Lung (tissue), 17 donors: ENCODE measurements at places on chromosomes 12 and 14. TPM values are rescaled to one million over a fixed set of nuclear protein-coding genes. Genes with fewer than 3 reads are reported as not detected.

Gene MYH7
- not detected for total RNA-seq

DNA sequence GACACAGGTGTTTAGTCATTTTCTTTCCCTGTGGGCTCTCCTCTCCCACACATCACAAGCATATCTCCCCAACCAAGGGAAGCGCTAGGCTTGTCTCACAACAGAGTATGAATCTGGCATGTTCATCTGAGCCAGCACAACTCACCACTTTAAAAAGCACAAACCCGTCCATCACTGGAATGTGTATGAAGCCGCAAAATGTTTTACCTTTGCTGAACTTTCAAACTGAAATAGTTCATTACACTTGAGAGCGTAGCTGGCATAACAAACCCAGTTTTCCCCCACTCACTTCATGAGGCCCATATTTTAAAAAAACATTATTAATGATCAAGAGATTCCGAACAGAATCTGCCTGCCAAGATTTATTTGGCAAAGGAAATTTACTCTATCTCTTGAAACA lies 15.8 kb downstream of the NID2 start:
- no peak overlapping the region for H3K4me3 ChIP-seq
- H3K27ac ChIP-seq = peak overlapping the region; percentile 80
- DNase-seq = no peak
- peaks cover 49% of the 10 kb centered on the region for H3K4me1 ChIP-seq

- DNase-seq = no peak
- no peaks in the 10 kb centered on the region for H3K36me3 ChIP-seq
- no peak overlapping the region for H3K27ac ChIP-seq
- H3K4me1 ChIP-seq = no peaks in the 10 kb centered on the region
Measured at GRCh38 chr12:3630111-3630510, 122.8 kb downstream of the CRACR2A start.

DNA sequence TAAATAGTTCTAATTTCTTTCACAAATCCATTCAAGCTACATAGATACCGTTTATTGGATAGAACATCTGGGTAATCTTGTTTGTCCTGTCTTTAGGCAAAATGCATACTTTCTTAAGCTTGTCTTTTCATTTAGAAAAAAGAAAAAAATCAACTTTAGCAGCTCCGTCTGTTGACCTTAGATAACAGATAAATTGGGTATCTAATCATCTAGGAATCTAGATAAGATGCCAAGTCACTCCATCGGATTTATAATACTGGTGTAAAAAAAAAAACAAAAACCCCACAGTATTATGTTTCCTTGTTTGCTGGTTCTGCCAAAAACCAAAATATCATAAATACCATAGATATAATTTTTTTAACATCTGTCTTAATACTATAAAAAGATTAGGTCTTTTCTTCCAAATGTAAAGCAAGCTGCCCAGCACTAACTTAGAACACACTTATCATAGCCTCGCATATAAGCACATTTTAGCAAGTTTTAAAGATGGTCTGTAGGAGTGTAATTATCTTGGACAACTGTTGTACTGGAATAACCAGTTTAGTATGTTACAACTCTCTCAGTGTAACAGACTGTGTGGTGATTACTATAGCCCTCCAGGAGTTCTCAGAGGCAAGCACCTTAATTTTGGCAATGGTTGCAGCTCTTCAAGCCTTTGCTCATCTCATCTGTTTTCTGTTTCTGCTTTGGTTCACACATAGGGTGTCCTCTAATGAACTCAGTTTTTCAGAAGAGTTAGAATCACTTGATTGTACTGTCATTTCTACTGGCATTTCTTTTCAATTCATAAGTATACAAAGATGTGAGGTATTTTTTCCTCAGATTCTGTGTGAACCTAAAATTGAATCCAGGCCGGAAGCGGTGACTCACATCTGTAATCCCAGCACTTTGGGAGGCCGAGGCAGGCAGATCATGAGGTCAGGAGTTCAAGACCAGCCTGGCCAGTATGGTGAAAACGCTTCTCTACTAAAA lies 83.1 kb downstream of the ANO6 start:
- no peaks in the 10 kb centered on the region for H3K36me3 ChIP-seq
- H3K4me3 ChIP-seq = no peak overlapping the region
- peaks cover 33% of the 10 kb centered on the region for H3K4me1 ChIP-seq
- H3K27ac ChIP-seq = no peak overlapping the region
- DNase-seq = peak; percentile 61

- no peak for DNase-seq
- peak overlapping the region; percentile 60 for H3K4me3 ChIP-seq
- peaks cover 7% of the 10 kb centered on the region for H3K36me3 ChIP-seq
Measured at GRCh38 chr14:59463787-59464485, 1.2 kb downstream of the GPR135 start.

GRCh38 chr12:38728894-38729293 lies 176.5 kb downstream of the CPNE8 start:
- H3K4me3 ChIP-seq = no peak overlapping the region
- no peak for DNase-seq
- no peaks in the 10 kb centered on the region for H3K4me1 ChIP-seq
- H3K27ac ChIP-seq = no peak overlapping the region
- no peaks in the 10 kb centered on the region for H3K36me3 ChIP-seq

DNA sequence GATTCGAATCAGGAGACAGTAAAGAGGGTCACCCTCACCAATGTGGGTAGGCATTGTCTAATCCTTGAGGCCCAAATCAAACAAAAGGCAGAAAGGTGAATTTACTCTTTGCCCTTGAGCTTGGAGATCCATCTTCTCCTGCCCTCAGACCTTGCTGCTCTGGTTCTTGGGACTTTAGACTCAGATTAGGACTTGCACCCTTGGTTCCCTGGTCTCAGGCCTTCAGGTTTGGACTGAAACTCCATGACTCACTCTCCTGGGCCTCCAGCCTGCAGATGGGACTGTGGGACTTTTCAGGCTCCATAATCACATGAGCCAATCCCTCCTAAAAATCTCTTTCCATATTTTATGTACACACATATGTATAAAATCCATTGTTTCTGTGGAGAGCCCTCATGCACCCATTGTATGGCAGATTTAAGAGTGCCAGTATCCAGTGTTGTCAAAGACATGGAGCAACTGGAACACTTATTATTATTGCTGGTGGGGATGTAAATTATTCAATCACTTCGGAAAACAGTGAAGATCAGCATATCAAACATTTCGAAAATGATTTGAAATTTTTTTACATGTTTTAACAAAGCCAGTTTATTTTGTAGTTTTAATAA lies 48.7 kb downstream of the EID3 start:
- H3K27ac ChIP-seq = no peak overlapping the region
- peaks cover 22% of the 10 kb centered on the region for H3K36me3 ChIP-seq
- H3K27me3 ChIP-seq = no peaks in the 10 kb centered on the region
- H3K4me3 ChIP-seq = no peak overlapping the region

DNA sequence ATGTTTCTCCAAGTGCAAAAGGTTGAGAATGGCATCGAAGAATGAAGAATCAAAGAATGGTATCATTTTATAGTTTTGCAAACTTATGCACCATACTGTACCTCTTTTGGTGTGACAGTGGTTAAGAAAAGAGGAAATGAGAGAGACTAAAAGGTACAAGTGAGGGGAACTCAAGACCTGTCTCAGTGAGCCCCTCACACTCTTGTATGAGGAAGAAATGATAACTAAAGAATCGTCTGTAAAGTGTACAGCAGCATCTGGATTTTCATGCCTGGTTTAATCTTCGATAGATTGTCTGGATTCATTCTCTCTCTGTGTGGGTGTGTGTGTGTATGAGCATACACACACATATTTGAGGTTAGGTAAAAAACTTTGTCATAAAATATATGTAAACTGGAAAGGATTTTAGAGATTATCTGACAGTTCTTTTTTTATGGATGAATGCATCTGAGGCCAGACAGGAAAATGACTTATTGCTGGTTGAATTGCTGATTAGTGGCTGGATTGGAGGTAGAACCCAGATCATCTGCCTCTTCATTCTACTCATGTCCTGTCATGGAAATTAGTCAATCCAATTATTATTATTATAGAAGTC lies 16.0 kb upstream of the SLC38A2 start:
- H3K27me3 ChIP-seq = no peaks in the 10 kb centered on the region
- no peak for DNase-seq
- H3K4me3 ChIP-seq = no peak overlapping the region
- no peaks in the 10 kb centered on the region for H3K36me3 ChIP-seq
- H3K4me1 ChIP-seq = peaks cover 15% of the 10 kb centered on the region
- no peak overlapping the region for H3K27ac ChIP-seq

DNA sequence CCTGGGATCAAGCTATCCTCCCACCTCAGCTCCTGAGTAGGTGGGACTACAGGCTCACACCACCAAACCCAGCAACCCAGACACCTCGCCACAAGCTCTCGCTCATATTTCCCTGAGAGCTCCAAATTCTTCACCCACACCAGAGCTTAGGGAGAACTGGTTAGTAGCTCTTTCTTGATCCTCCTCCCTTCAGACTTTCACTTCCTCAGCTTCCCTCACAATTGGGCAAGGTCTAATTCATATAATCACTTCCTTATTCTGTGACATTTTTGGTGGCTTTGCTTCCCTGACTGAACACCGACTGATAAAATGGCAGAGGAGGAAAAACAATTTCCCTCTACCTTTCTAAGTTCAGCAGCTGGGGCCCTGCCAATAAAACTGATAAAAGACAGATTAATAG lies 88.5 kb downstream of the GXYLT1 start:
- H3K4me3 ChIP-seq = no peak overlapping the region
